ENCODE measurements at places on chromosomes 1 and 21.

GRCh38 chr21:34935898-34936297 is 113.2 kb downstream of the RUNX1 start:
- DNase-seq = no peak

DNA sequence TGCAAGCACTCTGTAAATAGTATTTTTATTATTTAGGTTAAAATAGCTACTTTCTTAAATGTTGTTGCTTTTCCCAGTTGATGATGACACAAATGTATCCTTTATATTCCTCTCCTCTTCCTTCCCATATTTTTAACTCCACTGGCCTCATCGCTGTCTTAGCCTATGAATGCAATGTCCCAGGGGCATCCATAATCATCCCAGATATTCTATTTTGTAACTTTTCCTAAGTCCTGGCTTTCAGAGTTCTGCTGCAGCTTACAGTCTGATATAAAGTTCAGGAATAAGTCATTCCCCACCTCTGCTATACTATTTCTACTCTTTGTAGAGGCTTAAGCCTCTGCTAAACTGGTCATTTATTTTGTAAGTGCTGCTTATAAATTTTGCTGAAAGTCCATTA is 58.3 kb downstream of the ASTN1 start:
- DNase-seq = no peak

- DNase-seq = no peak
These were observed 73.0 kb upstream of the ABCD3 start for GRCh38 chr1:94345148-94345721.

GRCh38 chr1:41381692-41382479 is 20.7 kb downstream of the FOXO6 start:
- DNase-seq = peak; percentile 31
